Activated T-cell treated with anti-CD3 and anti-CD28 coated beads, Interleukin-2, amount 50 U/mL, for 24 hours (primary cell): ENCODE measurements at places on chromosomes 16 and 17.

DNA sequence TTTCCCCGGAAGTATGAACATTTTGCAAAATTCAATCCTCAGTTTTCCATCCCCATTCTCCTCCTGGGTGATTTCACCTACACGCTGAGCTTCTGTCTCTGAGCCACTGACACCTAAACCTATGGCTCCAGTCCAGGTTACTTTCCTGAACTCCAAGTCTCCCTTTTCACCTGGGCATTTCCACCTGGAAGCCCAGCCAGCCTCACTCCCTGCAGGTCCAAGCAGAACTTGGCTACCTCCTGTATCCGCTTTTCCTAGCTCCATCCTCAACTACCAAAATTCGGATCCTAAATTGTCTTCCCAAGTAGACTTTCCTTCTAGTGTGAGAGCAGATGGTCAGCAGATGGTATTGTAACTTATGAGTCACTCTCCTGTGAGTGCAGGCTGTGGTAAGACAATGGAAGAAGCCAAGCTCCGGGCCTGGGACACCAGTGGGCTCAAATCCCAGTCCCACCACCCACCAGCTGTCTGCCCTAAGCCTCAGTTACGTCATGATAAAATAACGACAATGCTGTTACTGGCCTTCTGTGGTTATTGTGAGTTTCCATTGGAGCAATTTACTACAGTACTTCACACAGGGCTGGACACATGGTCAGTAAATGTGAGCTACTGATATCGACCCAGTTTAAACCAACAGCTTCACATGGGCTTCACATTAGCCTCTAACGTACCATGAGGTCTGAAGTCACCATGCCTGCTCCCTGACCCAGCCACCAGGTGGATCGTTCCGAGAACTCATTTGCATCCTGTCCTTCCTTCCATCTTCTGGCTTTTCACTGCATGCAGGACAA lies 33.3 kb downstream of the PECAM1 start:
- no peak for DNase-seq

DNA sequence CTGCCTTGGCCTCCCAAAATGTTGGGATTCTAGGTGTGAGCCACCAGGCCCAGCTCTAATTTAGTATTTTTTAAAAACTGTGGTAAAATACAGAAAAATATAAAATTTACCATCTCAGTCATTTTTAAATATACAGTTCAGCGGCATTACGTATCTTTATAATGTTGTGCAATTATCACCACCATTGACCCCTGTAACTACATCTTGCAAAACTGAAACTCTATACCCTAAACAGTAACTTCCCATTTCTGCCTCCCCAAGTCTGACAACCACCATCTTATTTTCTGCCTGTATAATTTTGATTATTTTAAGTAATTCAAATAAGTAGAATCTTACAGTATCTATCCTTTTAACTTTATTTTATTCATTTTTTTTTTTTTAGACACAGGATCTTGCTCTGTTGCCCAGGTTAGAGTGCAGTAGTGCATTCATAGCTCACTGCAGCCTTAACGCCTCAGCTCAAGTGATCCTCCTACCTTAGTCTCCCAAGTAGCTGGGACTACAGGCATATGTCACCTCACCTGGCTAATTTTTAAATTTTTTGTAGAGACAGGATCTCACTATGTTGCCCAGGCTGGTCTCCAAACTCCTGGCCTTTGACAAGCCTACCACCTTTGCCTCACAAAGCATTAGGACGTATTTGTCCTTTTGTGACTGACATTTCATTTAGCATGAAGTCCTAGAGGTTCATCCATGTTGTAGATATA lies 10.9 kb upstream of the GGA2 start:
- DNase-seq, result no peak

DNA sequence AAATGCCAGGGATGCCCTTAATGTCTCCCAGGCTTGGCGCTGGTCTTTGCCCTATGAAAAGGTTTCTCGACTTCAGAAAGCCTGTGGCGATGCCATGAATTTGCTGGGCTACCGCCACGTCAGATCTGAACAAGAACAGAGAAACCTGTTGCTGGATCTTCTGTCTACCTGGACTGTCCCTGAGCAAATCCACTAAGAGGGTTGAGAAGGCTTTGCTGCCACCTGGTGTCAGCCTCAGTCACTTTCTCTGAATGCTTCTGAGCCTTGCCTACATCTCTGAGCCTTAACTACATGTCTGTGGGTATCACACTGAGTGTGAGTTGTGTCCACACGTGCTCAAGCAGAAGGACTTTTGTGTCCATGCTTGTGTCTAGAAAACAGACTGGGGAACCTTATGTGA lies 11.4 kb downstream of the CHST4 start:
- peak; percentile 44 for DNase-seq

DNA sequence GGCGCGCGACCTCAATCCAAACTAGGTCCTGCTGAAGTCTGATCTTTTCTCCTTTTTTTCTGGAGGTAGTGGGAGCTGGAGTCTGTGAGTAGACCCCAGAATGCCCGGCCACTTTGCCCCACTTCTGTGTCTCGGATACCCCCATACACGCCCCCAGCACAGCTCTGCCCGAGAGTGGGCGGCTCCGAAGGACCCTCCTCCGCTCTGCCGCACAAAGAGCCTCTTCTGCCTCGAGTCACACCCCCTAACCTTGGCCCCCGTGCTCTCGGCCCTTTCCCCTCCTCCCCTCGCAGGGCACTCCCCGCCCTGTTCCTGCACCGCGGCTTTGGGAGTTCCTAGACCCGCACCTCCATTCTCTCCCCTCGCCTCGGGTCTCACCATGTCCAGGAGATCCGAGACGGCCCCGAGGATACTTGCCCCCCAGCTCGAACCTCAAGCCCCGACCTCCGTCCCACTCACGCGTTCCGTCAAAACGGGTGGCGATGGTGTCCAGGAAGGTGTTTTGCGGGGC lies 476 bp downstream of the KCNH4 start:
- DNase-seq, result no peak

DNA sequence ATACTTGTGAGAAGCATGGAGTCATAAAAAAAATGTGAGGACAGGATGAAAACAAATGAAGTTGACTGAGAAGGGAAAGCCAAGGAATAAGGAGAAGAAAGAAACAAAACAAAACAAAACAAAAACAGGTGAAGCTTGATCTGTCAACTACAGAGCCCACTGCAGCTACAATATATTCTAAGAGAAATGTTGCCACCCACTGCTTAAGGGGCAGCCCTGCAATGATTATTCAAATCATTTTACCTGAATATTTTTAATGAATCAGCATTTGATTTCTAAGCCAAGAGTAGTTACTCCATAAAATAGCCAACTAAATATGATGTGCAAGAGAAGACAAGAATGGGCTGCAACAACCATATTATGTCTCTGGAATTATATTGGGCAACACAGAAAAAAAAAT lies 252.0 kb upstream of the KIF2B start:
- no peak for DNase-seq
